Adrenal gland (tissue), 19 donors: ENCODE measurements at places on chromosomes 4 and X. TPM values are rescaled to one million over a fixed set of nuclear protein-coding genes. Genes with fewer than 3 reads are reported as not detected.
A peak's percentile ranks its signal among the peaks of the same experiment; 100 is the strongest.

DNA sequence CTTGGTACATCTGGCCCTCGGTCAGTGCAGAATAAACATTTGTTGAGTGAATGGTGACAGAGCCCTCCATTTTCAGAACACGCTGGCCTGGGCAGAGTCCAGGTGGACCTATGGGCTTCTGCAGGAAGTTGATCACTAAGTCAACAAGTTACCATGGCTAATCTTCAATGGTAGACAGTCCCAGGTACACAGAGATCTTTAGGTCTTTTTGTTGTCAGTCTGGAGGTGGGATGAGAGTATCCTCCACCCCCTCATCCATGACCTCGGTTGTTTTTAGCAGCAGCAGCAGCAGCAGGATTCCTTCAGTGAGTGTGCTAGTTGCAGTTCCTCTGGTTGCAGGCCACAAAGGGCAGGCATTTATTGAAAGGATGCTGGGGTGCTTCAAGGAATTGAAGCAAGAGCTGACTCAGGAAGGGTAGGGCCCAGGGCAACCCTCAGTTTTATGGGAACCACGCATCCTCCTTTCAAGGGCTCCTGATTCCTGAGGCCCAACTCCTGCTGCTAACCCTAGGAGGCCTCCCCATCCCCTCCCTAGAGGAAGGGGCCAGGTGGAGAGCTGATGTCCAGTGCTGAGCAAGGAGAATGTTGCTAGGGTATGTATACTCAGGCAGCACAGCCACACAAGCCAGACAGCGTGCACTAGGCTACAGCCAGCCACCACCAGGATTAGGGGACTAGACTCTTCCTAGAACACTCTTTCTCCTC lies 1.7 kb upstream of the USP27X start:
- DNase-seq, result no peak

- no peak for DNase-seq
Observed at GRCh38 chrX:131067846-131068745, 9.9 kb downstream of the ARHGAP36 start.

DNA sequence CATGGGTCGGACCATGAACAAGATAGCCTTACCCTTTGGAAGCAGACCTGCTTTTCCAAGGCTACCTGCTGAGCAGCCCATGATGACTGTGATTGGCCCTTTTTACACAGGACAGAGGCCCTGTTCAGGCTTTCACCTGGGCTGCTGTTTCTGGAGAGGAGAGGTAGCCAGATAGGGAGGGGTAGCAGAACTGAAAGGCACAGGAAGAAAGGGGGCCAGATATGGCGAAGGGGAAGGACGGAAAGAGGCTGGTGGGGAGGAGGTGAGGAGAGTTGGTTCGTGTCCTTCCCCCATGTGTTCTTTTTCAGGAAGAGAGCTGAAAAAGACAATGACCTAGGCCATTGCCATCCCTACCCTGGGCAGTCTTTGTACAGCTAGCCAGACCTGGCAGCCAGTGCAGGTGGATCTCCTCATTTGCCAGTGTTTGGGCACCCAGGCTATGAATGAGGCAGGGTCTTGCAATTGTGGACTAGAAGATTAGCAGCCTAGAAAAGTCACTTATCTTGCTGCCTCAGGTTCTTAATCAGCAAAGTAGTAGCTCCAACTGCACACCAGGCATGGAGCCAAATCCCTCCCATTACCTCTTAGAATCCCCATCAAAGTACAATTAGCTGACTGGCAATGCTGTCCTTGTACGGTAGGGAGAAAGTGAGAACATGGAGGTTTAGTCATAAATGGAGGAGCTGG lies 139.6 kb downstream of the AMMECR1 start:
- DNase-seq, result no peak

DNA sequence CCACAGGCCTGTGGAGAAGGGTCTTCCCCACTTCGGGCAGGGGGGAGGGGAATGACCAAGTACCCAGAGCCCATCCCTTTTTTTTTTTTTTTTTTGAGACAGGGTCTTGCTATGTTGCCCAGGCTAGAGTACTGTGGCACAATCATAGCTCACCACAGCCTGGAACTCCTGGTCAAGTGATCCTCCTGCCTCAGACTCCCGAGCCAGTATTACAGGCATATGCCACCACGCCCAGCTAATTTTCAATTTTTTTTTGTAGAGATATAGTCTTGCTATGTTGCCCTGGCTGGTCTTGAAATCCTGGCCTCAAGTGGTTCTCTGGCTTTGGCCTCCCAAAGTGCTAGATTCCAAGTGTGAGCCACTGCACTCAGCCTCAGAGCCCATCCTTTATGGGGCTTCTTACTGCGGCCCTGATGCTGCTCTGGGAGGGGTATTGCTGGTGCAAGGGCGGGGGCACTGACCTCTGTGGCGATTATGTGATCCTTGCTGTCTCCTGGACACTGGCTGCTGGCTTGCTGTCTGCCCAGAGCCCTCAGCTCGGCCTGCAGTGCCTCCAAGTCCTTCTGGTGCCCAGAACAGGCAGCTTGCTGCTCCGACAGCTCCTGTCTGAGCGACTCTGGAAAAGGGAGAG lies 32.9 kb downstream of the MED28 start:
- DNase-seq, result no peak

- peak; percentile 30 for DNase-seq
Observed at GRCh38 chrX:119273420-119274192, 37.5 kb downstream of the PGRMC1 start.

DNA sequence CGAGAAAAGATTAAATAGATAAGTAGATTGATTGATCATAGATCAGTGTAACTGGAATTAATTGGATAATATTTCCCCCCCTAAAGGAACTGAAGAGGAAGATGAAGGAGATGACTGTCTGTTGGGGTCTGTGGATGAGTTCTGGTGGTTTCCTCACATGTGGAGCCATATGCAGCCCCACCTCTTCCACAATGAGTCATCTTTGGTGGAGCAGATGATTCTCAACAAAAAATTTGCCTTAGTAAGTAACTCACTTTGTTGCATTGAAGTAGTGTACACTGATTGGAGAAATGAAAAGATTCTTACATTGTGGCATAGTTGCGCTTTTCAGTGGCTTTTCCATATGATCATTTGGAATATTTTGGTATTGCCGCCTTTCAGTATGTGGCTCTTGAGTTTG lies 80.4 kb downstream of the NDST3 start:
- DNase-seq, result no peak

DNA sequence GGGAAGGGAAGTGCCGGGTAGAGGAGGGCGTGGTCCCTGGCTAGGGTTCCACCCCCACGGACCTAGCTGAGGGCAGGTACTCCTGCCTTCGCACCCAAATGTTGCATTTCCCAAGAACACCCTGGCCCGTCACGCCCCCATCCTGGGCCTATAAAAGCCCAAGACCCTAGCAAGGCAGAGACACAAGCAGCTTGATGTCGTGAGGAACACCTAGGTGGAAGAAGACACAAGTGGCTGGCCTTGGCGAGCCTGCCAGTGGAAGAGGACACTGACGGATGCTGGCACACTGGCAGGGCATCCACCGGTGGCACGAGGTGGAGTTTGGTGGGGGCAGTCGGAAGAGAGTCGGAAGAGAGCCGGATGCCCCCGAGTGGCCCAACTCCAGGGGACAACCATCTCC lies 244.8 kb upstream of the CTSO start:
- DNase-seq, result no peak

- no peak for DNase-seq
Observed at GRCh38 chr4:53734584-53735353, 143.5 kb upstream of the LNX1 start.

- DNase-seq, result no peak
Observed at GRCh38 chr4:86919561-86920223, 15.1 kb upstream of the AFF1 start.

- no peak for DNase-seq
Observed at GRCh38 chr4:172055046-172055445, 241.8 kb downstream of the GALNTL6 start.

GRCh38 chr4:183074288-183074990 lies 24.6 kb upstream of the WWC2 start:
- DNase-seq, result no peak

GRCh38 chrX:15416133-15416993 lies 32.1 kb upstream of the VEGFD start:
- no peak for DNase-seq

GRCh38 chrX:17595456-17596035 lies 141.7 kb upstream of the SCML1 start:
- DNase-seq, result no peak

DNA sequence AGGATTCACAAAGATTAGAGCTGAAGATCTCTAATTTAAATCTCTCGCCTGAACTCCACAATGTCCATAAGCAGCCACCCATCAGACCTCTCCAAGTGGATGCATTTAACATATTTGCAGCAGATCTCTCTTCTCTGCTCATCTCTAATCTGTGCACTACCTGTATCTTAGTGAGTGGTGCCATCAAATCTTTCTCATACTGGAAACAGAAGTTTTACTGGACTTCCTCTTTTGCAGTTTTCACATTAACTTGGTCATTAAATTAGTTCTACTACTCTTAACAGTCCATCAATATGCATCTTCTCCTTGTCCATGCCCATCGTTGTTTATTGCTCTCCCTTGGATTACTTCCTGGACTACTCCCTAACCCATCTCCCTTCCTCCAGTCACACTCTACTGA lies 488.5 kb downstream of the IL15 start:
- DNase-seq, result no peak

GRCh38 chr4:183362916-183363542 lies 40.8 kb upstream of the CLDN24 start:
- no peak for DNase-seq

GRCh38 chr4:132572210-132572609 lies 576.9 kb upstream of the PCDH10 start:
- DNase-seq, result no peak

DNA sequence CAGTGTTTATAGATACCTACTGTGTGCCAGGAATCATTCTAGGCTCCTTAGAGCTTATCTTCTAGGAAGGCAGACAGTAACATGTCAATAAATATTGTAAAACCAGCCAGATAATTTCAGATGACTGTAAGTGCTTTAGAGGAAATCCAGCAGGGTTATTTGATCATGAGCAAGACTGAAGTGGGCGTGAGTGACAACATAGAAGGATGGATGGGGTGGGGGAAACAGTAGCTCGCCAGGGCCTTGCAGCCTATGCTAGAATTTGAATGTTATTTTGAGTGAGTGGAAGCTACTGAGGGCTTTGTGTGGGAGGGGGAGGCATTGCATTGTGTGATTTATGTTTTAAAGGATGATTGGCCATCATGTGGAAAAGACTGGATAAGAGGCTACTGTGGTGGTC lies 6.7 kb downstream of the SRD5A3 start:
- DNase-seq, result no peak

DNA sequence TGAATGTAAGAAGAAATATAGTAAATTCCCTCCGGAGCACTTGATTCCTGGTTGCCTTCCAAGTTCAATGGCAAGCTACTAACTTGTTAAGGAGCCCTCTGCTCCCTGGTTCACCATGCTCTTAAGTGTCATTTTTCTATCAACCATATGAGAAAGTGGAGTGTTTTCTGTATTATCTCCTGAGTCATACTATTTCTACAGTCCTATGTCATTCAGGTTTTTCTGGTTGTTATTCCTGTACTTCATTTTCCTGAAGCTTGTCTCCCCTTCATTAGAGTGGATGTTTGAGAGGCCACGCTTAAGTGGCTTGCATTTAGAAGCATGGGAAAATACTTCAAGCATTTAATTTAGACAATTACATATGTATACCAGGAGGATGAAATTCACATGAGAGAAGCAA lies 14.7 kb upstream of the EPGN start:
- no peak for DNase-seq

DNA sequence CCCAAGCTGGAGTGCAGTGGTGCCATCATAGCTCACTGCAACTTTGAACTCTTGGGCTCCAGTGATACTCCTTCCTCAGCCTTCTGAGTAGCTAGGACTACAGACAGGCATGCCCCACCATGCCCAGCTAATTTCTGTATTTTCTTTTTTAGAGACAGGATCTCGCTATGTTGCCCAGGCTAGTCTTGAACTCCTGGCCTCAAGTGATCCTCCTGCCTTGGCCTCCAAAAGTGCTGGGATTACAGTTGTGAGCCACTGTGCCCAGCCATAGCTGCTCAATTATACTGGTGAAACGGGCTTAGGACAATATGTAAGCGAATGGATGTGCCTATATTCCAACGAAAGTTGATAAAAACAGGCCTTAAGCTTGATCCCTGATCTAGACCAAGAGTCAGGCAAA lies 13.1 kb downstream of the CASP3 start:
- no peak for DNase-seq

- no peak for DNase-seq
Observed at GRCh38 chrX:45715748-45716147, 515.1 kb upstream of the DIPK2B start.

- DNase-seq, result no peak
Observed at GRCh38 chrX:3678328-3678727, 35.1 kb downstream of the PRKX start.

DNA sequence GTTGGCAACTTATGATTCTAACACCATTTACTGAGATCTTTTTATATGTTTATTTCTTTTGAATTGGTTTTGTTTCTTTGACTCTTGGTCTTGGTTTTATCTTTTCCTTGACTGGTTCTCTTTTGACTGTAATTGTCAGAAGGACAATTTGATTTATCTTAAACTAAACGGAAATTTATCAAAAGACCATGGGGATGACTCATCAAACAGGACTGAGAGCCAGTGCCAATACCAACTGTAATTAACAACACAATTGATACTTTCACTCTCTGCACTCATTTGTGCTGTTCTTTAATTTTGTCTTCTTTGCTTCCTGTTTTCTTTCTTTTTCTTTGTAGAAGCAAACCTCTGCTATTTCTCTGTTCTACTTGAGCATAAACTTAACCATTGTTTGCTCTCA lies 776.8 kb downstream of the CCSER1 start:
- DNase-seq, result no peak

DNA sequence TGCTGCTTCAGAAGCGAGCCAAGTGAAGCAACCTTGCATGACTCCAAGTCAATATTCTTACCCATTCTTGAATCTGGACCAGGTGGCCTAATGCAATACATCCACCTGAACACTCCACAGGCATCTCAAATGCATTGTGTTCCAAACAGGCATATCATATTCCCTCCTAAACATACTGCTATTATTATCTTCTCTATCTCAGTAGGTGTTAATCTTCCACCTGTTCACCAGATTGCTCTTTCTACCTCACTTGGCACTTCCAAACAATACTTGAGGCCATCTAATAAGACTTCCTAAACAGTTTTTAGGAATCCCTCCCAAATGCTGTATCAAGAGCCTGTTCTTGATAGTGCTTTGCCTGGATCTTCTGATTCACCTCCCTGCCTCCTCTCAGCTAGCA lies 90.7 kb downstream of the GPRIN3 start:
- no peak for DNase-seq

DNA sequence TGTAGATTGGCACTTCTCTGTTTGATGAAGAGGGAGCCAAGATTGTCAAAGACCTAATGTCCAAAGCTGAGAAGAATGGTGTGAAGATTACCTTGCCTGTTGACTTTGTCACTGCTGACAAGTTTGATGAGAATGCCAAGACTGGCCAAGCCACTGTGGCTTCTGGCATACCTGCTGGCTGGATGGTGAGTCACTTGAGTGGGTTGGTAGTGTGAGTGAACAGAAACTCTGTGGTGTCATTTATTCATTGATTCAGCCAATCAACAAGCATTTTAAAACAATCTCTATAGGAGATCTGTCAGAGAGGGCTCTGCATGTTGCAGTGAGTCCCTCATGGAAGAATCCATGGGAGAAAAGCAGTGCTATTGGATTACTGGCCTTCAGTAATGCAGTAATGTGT lies 16.3 kb downstream of the TAF9B start:
- DNase-seq, result no peak

The RIPPLY1 gene
- total RNA-seq, result not detected

The PIM2 gene
- total RNA-seq, result 14.1 TPM

The ARX gene
- not detected for total RNA-seq

The PRSS12 gene
- 0.23 TPM for total RNA-seq

The TEC gene
- total RNA-seq, result 2.2 TPM

The NKX6-1 gene
- total RNA-seq, result not detected

The NOX1 gene
- not detected for total RNA-seq

The MTTP gene
- total RNA-seq, result 0.26 TPM
